ENCODE measurements at places on chromosomes 16 and 17. TPM values are rescaled to one million over a fixed set of nuclear protein-coding genes. Genes with fewer than 3 reads are reported as not detected.

Gene HIC1
- 14.8 TPM for total RNA-seq

Gene XAF1
- total RNA-seq = 15.0 TPM

Gene WNT3
- total RNA-seq = not detected

Gene IKZF3
- total RNA-seq = 36.1 TPM

Gene KRT20
- not detected for total RNA-seq

Gene PMFBP1
- total RNA-seq = 0.17 TPM

Gene HS3ST3A1
- total RNA-seq = 1.1 TPM

Gene ADAMTS18
- not detected for total RNA-seq

DNA sequence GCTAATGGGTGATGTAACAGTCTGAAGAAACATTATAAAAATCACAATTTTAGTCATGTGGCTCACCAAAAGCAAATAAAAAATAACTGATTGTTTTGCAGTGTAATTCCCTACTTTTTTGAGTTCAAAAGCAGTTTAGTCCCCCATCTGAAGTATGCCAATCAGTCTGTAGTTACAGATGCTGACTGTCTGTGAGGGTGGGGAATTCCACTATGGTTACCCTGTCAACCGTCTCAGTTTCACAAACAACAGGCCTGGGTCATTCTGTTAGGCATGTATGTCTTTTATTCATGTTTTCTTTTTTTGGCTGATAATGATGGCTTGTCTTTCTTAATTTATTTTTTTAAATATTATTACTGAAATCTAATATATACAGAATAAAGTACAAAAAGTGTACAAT, 69.3 kb downstream of the STXBP4 start:
- no peak overlapping the region for H3K4me3 ChIP-seq
- H3K36me3 ChIP-seq = peaks cover 3% of the 10 kb centered on the region
- no peaks in the 10 kb centered on the region for H3K4me1 ChIP-seq
- DNase-seq = peak; percentile 9
- no peaks in the 10 kb centered on the region for H3K27me3 ChIP-seq

- H3K27ac ChIP-seq = peak overlapping the region; percentile 98
- DNase-seq = no peak
- H3K4me3 ChIP-seq = peak overlapping the region; percentile 100
Measured at GRCh38 chr16:29790949-29791844, 646 bp downstream of the KIF22 start.

DNA sequence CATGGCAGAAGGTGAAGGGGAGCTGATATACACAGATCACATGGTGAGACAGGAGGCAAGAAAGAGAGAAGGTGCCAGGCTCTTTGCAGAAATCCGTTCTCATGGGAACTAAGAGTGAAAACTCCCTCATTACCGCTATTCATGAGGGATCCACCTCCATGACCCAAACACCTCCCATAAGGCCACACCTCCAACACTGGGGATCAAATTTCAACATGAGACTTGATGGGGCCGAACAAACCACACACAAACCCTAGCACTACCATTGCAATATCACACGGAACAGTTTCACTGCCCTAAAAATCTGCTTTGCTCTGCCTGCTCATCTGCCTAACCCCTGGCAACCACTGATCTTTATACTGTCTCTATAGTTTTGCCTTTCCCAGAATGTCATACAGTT, 34.8 kb downstream of the C17orf67 start:
- no peak for DNase-seq
- H3K36me3 ChIP-seq = peaks cover 1% of the 10 kb centered on the region
- no peak overlapping the region for H3K4me3 ChIP-seq
- no peaks in the 10 kb centered on the region for H3K27me3 ChIP-seq

- no peak overlapping the region for H3K4me3 ChIP-seq
- no peaks in the 10 kb centered on the region for H3K36me3 ChIP-seq
- no peak for DNase-seq
- H3K27me3 ChIP-seq = peaks cover 19% of the 10 kb centered on the region
Measured at GRCh38 chr16:85757341-85757822, 6.5 kb upstream of the C16orf74 start.

DNA sequence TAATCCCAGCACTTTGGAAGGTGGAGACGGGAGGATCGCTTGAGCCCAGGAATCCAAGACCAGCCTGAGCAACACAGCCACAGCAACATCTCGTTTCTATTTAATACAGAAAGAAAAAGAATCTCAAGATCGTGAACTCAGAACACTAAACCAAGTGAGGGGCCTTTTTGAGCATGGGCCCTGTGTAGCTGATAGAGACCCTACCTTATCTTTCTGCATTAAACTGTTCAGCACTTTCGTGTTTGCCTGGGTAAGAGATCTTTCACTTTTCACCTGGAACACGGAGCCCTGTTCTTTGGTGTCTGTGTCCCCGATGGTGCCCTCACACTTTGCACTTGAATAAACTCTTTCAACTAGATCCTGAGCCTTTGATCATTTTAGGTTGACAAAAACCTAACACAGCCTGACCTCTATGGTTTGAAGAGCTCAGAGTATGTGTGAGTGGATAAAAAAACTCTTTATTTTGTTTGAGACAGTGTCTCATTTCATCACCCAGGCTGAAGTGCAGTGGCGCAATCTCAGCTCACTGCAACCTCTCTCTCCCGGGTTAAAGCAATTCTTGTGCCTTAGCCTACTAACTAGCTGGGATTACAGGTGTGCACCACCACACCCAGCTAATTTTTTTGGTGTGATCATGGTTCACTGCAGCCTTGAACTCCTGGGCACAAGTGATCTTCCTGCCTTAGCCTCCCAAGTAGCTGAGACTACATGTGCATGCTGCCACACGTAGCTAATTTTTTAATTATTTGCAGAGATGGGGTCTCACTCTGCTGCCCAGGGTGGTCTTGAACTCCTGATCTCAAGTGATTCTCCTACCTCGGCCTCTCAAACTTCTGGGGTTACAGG, 83.8 kb upstream of the GRIN2A start:
- no peaks in the 10 kb centered on the region for H3K27me3 ChIP-seq
- H3K36me3 ChIP-seq = no peaks in the 10 kb centered on the region
- no peak for DNase-seq

- H3K27me3 ChIP-seq = peaks cover 3% of the 10 kb centered on the region
- no peaks in the 10 kb centered on the region for H3K36me3 ChIP-seq
- DNase-seq = no peak
Measured at GRCh38 chr17:17714261-17714866, 33.1 kb downstream of the RAI1 start.
